ENCODE measurements at places on chromosomes 4 and X.

- no peak for DNase-seq
Measured at GRCh38 chr4:112302320-112303274, 5.4 kb downstream of the ALPK1 start.

DNA sequence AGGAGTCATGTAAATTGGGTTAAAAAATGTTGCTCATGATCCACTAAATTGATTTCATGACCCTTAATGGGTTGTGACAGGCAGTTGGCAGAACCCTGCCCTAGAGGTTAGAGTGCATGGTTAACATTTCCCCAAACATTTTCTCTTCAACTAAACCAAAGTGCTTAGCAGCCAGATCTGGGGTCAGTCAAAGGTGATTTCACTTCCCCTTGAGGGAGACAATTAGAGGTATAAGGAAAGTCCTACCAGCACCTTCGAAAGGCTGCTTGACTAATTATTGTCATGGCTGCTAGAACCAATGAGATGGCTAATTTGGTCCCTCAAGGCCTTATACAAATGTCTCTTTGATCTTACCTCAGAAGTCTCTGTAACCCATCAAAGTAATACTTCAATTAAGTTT is 30.9 kb upstream of the INTS6L start:
- DNase-seq: no peak

GRCh38 chr4:152165846-152166245 is 370.0 kb downstream of the FBXW7 start:
- DNase-seq: no peak

DNA sequence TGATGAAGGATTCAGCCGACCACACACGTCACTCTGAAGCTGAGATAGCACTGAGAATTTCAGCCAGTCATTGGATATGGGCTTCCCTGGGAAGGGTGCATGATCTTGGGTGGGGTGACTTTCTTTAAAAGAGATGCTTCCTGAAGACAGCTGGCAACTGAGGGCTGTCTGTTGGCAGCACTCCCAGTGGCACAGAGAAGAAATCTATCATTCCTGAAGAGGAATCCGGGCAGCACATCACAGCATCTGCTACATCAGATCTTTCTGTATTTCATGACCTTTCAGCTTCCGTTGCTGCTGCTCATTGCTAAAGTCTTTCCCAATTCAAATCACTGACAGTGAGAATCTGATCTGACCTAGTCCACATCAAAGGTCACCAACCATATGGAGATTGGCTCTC is 193.8 kb upstream of the RBPJ start:
- DNase-seq: no peak

- no peak for DNase-seq
Measured at GRCh38 chr4:78337244-78338020, 214.1 kb upstream of the ANXA3 start.

GRCh38 chr4:67581913-67582312 is 23.4 kb downstream of the STAP1 start:
- no peak for DNase-seq

DNA sequence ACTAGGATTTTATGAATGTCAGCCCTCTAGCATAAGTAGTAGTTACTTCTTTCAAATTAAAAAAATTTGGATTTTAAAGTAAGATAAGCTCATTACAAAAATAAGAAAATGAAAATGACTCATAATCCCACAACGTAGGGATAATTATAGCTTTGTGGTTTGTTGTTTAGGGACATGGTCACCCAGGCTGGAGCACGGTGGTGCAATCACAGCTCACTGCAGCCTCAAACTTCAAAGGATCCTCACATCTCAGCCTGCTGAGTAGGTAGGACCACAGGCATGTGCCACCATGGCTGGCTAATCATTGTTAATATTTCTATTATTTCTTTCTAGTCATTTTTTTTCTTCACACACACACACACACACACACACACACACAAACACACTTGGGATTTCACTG is 57.6 kb downstream of the PLAC1 start:
- peak; percentile 41 for DNase-seq

DNA sequence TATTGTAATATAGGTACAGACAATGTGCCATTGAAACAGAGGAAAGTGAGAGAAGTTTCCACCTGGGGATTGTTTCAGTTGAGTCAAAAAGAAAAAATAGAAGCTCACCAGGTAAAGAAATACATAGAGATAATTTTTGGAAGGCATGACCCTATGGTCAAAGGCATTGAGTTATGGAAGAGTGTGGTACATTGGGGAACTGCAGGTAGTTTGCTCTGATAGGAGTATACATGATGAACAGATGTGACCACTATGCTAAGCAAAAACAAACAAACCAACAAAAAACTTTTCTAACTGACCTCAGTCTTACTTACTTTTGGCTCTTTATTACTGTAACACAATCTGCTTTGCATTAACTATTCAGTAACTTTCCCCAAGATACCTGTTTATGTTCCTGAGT is 85.9 kb downstream of the UGT8 start:
- no peak for DNase-seq

DNA sequence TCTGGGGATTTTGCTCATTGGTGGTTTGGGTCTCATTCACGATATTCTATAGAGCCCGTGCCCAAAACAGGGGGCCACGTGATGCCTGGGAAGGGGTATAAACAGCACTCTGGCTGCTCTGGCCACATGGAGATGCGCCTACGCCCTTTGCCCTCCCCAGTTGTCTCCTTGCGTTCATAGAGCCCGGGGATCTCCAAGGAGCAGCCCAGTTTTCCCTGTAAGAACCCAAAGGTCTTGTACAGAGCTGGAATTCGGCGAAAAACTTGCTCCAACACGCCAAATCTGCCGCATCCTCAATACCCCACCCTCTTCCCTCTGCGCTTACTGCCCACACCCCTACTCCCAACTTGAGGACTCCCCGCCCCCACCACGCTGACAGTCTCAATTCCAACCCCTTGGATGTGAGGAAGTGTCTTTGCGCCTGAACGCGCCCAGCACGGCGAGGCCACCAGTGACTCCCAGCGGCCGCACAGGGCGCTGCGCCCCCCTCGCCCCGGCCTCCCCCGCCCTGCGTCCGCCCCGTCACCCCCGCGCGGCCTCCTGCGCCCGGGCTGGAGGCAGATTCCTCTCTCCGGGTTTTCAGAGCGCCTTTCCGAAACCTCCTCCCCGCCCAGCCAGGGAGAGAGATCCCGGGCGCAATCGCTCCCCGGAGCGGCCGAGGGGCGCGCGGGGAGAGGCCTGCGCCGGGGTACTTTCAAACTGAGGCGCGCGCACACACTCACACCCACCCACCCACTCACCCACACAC is at the start of gene NHS:
Gene NHS, plus strand, starts transcription at position 582 of the 748 bp plus-strand sequence. CDS start 558 bp downstream, outside the sequence.
- DNase-seq: no peak

- DNase-seq: no peak
Measured at GRCh38 chr4:108036213-108036612, 46.5 kb downstream of the HADH start.

- no peak for DNase-seq
Measured at GRCh38 chr4:124431653-124432192, 280.8 kb downstream of the ANKRD50 start.

GRCh38 chr4:13159041-13159620 is 325.0 kb downstream of the RAB28 start:
- DNase-seq: no peak

- peak; percentile 24 for DNase-seq
Measured at GRCh38 chr4:105815701-105816100, 79.6 kb upstream of the NPNT start.

GRCh38 chrX:23765449-23765848 is 17.5 kb upstream of the SAT1 start:
- no peak for DNase-seq

GRCh38 chr4:107804956-107805355 is 19.8 kb upstream of the SGMS2 start:
- DNase-seq: no peak

- DNase-seq: no peak
Measured at GRCh38 chr4:132123870-132124623, 1025.0 kb upstream of the PCDH10 start.

DNA sequence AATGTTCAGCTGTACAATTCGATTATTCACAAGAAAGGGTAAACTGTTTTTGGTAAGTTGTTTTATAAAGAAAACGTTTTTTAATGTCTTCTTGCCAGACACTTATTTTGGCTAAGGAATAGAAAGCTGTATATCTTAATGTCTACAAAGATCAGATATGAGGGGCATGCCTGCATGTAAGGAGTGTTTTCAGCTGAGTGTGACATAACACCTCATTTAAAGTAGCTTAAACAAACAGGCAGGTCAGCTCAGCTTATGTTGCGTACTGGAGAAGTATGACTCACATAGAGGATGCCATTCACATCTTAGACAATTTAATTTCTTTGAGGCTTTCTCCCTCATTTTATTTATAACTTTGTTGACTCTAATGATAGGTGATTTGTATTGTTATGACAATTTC is 30.4 kb downstream of the LAMTOR3 start:
- no peak for DNase-seq

DNA sequence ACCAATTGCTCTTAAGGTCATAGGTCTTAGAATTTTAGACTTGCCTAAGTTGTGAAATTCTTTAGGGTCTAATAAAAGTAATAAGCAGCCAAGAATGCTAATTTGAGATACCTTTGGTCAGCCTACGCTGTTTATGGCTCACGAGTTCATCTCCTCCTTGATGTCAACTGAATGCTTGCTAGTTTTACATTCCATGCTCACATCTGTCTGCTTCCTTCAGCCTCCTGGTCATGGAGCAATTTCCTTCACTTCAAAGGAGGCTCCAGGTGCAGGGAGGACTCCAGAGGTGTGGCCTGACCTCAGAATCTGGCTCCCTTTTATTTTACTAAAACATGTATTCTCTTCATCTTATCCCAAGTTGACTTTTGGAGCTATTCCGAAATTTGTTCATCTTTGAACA is 23.3 kb upstream of the LNX1 start:
- DNase-seq: no peak

GRCh38 chr4:19883841-19884240 is 367.9 kb upstream of the SLIT2 start:
- no peak for DNase-seq

- no peak for DNase-seq
Measured at GRCh38 chr4:176498617-176499256, 179.0 kb downstream of the SPCS3 start.

GRCh38 chr4:139266583-139267257 is 13.3 kb downstream of the MGARP start:
- DNase-seq: peak; percentile 52

DNA sequence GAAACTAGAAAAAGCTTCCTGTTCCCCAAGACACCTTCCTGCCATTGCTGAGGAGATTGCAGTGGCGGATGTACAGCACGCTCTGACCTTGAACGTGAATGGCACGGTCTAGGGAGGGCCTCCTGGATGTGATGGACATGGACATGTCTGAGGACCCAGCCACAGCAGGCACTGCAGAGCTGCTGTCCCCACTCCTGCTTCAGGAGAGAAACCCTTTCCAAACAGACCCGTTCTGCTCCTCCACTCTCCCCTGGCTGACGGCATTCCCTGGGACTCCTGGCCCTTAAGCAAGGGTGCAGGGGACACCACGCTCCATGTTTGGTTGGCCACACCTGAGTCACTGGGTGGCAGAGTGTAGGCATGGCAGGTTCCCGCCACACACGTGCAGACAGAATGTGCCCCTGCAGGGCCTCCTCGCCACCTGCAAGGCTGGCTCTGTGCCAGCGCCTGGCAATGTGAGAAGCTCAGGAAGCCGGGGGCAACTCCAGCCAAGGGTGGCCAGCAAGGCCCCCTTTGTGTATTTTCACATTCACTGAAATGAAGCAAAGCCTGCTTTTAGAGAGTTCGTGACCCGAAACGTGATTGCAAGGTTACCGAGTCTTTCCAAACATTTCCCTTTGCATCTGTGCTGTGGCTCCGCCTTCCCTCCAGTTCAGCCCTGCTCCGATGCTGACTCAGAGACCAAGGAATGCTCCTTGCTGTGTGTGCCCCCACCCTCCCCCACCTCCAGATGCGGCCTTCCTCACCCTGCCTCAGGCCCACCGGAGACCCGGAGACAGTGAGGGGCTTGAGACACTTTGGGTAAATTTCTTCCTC is 46.1 kb downstream of the HTRA3 start:
- peak; percentile 57 for DNase-seq

GRCh38 chr4:72325215-72325614 is 243.8 kb downstream of the ADAMTS3 start:
- DNase-seq: no peak

All from GM04503 (cell line).